ENCODE measurements at places on chromosomes 3 and 15.

DNA sequence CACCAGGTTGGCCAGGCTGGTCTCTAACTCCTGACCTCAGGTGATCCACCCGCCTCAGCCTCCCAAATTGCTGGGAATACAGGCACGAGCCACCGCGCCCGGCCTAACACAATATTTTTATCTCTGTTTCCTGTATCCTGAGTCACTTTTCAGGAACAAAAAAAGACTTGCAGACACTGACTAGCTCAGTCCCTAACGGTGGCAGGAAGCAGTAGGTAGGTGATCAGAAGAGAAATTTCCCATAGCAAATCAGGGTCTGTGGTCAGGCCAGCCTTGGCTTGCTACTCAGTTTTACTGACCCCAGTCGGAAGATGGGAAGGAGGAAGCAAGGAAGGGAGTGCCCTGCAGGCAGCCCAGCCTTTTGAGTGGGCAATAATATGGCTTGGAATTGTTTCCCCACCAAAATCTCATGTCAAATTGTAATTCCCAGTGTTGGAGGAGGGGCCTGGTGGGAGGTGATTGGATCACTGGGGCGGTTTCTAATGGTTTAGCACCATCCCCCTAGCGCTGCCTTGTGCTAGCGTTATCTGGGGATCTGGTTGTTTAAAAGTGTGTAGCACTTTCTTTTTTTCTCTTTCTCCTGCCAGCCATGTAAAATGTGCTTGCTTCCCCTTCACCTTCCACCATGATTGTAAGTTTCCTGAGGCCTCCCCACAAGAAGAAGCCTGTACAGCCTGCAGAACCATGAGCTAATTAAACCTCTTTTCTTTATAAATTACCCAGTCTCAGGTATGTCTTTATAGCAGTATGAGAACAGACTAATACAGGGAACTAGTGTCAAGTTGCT lies 19.5 kb upstream of the CDCP1 start:
- no peak for DNase-seq

GRCh38 chr15:90060797-90061196 lies 41.5 kb downstream of the IDH2 start:
- no peak for DNase-seq

DNA sequence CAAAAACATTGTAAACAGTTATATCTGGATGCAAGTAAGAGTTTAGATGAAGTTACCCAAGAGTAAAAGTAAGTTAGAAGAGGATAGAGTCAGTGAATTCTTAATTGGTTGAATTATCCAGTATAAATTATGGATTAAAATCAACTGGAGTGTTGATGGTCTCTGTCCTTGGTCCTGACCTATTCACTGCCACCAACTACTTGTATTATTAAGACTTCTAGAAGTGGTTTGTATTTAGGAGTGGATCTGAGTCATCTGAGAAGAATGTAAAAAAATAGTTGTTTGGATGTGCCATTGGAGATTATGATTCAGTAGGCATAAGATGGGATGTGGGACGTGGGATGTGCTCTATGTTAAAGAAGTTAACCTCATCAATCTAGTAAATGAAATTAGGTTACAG lies 86.4 kb downstream of the SYNPR start:
- no peak for DNase-seq

GRCh38 chr3:147812186-147812911 lies 403.2 kb downstream of the ZIC1 start:
- DNase-seq = no peak

- DNase-seq = peak; percentile 37
Measured at GRCh38 chr3:129058441-129059200, 2.0 kb upstream of the GP9 start.

- DNase-seq = no peak
Measured at GRCh38 chr3:15117011-15117410, 18.1 kb upstream of the RBSN start.
